ENCODE measurements at places on chromosomes 2 and 18. TPM values are rescaled to one million over a fixed set of nuclear protein-coding genes. Genes with fewer than 3 reads are reported as not detected.

- H3K4me1 ChIP-seq: peaks cover 84% of the 10 kb centered on the region
- no peak overlapping the region for H3K4me3 ChIP-seq
- H3K27ac ChIP-seq: peak overlapping the region; percentile 8
Observed at GRCh38 chr2:239261356-239261755, 139.5 kb downstream of the HDAC4 start.

- no peaks in the 10 kb centered on the region for H3K27me3 ChIP-seq
- no peaks in the 10 kb centered on the region for H3K4me1 ChIP-seq
- H3K27ac ChIP-seq: no peak overlapping the region
Observed at GRCh38 chr2:209499069-209499468, 75.2 kb downstream of the MAP2 start.

GRCh38 chr2:202703091-202703490 lies 68.3 kb downstream of the FAM117B start:
- H3K4me3 ChIP-seq: no peak overlapping the region
- H3K4me1 ChIP-seq: peaks cover 70% of the 10 kb centered on the region
- DNase-seq: no peak
- H3K36me3 ChIP-seq: peaks cover 11% of the 10 kb centered on the region
- peak overlapping the region; percentile 71 for H3K27ac ChIP-seq

- no peak overlapping the region for H3K4me3 ChIP-seq
- peaks cover 1% of the 10 kb centered on the region for H3K4me1 ChIP-seq
- H3K27ac ChIP-seq: no peak overlapping the region
- no peak for DNase-seq
Observed at GRCh38 chr2:169507698-169508097, 1.8 kb upstream of the KLHL41 start.

- H3K4me1 ChIP-seq: no peaks in the 10 kb centered on the region
- no peaks in the 10 kb centered on the region for H3K36me3 ChIP-seq
- peaks cover 12% of the 10 kb centered on the region for H3K27me3 ChIP-seq
- no peak for DNase-seq
Observed at GRCh38 chr2:240248721-240249422, 108.4 kb upstream of the OTOS start.

- no peaks in the 10 kb centered on the region for H3K27me3 ChIP-seq
- no peak overlapping the region for H3K4me3 ChIP-seq
- DNase-seq: no peak
- peaks cover 22% of the 10 kb centered on the region for H3K36me3 ChIP-seq
- H3K27ac ChIP-seq: no peak overlapping the region
Observed at GRCh38 chr2:135149251-135149650, 97.2 kb downstream of the RAB3GAP1 start.

GRCh38 chr2:128541448-128541847 lies 222.8 kb upstream of the HS6ST1 start:
- H3K27ac ChIP-seq: no peak overlapping the region
- H3K27me3 ChIP-seq: no peaks in the 10 kb centered on the region
- no peaks in the 10 kb centered on the region for H3K36me3 ChIP-seq
- H3K4me1 ChIP-seq: no peaks in the 10 kb centered on the region
- no peak overlapping the region for H3K4me3 ChIP-seq

DNA sequence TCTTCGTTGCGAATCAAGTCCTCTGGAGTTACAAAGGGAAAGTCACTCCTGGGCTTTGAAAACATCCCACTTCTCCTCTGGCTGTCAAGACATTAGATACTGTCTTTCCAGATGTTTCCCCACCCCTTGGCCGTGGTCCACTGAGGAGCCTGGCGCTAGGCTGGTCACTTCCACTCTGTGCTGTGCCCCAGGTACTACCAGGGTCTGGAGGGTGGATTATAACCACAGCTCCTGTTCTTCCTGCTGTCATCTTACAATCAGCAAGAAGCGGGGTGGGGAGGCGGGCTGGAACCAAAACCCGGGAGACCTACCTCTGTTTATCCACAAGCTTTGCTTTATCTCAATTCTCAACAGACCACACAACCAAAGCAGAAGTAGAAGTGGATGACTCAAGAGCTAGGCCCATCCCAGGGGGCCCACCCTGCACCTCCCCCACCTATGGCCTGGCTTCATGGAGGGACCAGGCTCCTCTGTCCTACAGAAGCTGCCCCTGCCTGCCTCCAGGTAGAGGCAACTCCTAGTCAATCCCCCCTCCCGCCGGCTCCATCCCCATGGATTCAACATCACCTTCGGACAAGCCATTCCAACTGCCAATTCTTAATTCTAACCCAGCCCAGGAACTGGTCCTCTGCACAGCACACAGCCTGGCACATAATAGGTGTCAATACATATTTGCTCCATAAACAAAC lies 17.8 kb downstream of the SMAD7 start:
- DNase-seq: peak; percentile 24
- no peaks in the 10 kb centered on the region for H3K36me3 ChIP-seq
- H3K4me1 ChIP-seq: peaks cover 84% of the 10 kb centered on the region
- no peaks in the 10 kb centered on the region for H3K27me3 ChIP-seq

DNA sequence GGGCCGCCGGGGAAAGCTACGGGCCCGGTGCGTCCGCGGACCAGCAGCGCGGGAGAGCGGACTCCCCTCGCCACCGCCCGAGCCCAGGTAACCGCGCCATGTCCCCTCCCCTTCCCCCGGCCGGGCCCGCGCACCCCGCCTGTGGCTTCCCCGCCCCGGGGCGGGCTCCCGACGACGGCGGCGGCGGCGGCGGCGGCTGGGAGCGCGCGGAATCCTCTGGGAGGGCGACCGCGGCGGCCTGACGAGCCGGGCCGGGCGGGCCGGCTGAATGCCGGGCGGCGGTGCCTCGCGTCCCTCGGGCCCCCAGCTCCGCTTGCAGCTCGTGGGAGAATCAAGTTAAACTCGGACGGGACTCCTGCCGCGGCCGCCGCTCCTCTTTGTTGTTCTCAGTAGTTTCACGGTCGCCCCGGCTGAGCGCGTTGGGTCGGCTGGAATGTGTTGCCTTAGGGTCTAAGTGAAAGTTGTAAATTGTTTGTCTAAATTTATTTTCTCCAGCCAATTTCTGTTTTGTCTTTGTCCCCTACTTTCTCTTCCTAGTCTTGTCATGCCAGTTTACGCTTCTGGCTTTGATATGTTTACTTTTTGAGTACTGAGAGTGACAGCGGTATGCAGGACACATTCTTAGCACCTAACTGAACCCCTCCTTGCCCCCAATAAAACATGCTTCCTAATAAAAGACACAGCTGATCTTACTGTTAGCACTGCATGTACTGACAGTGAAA lies 685 bp downstream of the SMAD4 start:
- H3K27ac ChIP-seq: peak overlapping the region; percentile 92
- H3K4me3 ChIP-seq: peak overlapping the region; percentile 98
- peak; percentile 71 for DNase-seq
- peaks cover 52% of the 10 kb centered on the region for H3K4me1 ChIP-seq

DNA sequence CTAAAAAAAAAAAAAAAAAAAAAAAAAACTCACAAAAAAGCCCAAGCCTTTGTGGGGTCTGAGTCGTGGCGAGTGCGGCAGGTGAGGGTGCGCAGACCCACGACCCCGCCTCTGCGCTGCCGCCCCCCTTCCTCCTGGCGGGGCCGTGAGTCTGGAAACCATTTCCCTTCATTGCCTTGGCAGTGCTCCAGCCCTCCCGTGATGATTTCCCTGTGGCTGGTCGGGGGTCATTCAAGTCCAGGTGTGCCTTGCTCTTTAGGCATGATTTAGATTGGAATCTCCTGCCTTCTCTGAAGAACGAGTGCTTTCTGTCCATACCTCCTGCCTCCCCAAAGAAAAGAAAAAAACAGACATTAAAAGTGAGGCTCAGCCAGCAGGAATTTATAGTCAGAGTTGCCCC lies 161.8 kb downstream of the FAM210A start:
- peaks cover 68% of the 10 kb centered on the region for H3K4me1 ChIP-seq
- no peak overlapping the region for H3K27ac ChIP-seq

DNA sequence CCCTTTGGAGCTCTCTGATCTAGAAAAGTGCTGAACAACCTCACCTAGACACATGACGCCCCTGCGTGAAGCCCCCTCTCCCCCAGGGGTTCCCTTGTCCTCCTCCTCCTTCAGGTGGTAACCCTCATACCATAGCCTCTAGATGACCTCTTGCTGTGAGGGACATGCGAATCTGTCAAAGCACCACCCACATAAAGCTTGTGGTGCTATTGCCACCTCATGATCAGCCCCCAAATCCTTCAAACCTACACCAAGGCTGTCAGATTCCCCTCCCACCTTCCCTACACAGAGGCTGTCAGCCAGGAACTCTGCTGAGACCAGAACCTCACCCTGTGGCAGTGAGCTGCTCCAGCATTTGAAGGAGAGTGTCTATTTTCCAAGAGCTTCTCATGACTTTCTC lies 43.1 kb upstream of the TEX51 start:
- H3K36me3 ChIP-seq: no peaks in the 10 kb centered on the region
- no peak overlapping the region for H3K4me3 ChIP-seq
- no peak overlapping the region for H3K27ac ChIP-seq
- H3K4me1 ChIP-seq: no peaks in the 10 kb centered on the region
- DNase-seq: no peak
- no peaks in the 10 kb centered on the region for H3K27me3 ChIP-seq

DNA sequence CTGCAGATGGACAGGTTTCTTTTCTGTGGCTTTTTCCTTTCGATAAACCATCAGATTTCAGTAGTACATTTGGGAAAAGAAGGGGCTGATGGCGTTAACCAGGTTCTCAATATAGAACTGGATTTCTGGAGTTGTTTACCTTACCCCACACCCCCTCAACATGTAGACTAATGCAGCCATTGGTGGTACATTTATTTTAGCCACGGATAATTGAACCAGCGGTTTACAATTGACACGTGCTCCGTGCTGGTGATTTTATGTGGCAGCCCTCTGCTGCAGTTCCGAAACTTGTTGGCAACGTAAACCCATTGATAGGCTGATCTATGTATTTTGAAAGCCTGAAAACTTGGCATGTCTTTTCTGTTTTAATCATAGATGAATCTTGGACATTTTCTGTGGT lies 5.4 kb downstream of the SOX11 start:
- H3K36me3 ChIP-seq: peaks cover 3% of the 10 kb centered on the region
- no peak overlapping the region for H3K4me3 ChIP-seq
- peaks cover 13% of the 10 kb centered on the region for H3K4me1 ChIP-seq
- no peak for DNase-seq
- H3K27ac ChIP-seq: no peak overlapping the region

- no peaks in the 10 kb centered on the region for H3K27me3 ChIP-seq
- H3K4me1 ChIP-seq: no peaks in the 10 kb centered on the region
- H3K27ac ChIP-seq: no peak overlapping the region
- H3K4me3 ChIP-seq: no peak overlapping the region
- no peak for DNase-seq
Observed at GRCh38 chr2:122481717-122482116, 726.3 kb downstream of the TSN start.

The MOGAT1 gene
- not detected for total RNA-seq

The TLX2 gene
- total RNA-seq: 0.10 TPM
